ENCODE measurements at places on chromosomes 6 and 20. TPM values are rescaled to one million over a fixed set of nuclear protein-coding genes. Genes with fewer than 3 reads are reported as not detected.

GRCh38 chr6:33757906-33758305, 11.2 kb upstream of the IP6K3 start:
- DNase-seq: no peak

DNA sequence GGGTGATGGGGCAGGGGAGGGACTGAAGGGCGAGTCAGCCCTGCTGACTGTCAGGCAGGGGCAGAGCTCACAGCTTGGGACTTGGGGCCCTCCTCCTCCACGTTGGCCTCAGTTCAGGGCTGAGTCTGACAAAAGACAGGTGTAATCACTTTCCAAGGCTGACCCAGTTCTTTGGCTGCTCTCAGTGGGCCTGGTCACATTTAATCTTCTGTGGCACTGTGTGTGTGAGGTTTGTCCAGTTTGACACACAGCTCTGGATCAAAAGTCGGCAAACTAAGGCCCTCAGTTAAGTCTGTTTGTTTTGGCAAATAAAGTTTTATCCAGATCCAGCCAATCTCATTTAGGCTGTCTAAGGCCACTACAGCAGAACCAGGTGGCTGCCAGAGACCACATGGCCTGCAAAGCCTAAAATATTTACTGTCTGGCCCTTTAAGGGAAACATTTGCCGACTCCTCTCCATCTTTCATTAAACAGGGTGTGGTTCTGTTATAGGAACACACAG, 5.1 kb upstream of the MAP1LC3A start:
- no peak for DNase-seq

- no peak for DNase-seq
Observed at GRCh38 chr6:169983651-169984050, 232.2 kb downstream of the ERMARD start.

- no peak for DNase-seq
Observed at GRCh38 chr6:108581237-108581931, 20.7 kb downstream of the FOXO3 start.

GRCh38 chr6:6994796-6995195, 113.0 kb upstream of the RREB1 start:
- no peak for DNase-seq

DNA sequence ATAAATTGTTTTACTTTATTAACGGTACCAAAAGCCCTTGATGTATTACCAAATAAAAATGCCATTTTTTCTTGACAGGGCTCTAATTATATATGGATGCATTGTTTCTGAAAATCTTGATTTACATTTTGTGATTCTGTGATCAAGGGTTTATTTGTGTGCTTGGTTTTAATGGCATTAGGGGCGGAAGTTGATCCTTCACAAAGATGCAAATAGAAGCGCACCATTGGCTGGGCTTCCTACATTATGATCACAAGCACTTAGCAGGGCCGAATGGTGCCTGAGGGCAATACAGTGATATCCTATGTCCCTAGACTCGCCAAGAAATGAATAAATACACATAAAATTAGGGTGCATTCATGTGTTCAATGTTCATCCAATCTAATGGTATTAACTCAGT, 172.9 kb upstream of the UST start:
- no peak for DNase-seq

DNA sequence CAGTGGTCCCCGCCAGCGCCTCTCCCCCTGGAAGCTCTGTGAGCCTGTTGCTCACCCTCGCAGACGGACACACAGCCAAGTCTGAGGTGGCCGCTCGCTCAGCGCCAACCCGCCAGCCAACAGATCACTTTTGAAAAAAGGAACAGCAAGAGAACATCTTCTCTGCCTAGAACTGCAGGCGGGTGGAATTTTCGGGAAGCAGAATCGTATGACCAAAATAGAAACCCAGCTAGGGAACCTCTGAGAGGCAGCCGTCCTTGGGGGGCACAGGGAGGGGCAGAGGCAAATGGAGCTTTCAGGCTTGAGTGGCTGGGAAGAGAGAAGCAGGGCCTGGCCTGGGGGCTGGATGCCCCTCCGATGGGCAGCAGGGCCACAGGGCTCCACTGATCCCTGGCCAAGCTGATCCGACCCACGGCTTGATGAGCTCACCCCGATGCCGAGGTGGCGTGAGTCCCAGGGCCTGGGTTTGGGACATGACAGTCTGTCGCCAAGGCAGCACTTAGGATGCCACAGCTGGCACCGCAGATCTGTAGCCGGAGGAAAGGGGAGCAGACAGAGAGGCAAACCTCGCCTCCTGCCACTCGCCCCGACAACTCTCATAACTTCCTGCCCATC, 9.8 kb downstream of the NFATC2 start:
- DNase-seq: no peak

DNA sequence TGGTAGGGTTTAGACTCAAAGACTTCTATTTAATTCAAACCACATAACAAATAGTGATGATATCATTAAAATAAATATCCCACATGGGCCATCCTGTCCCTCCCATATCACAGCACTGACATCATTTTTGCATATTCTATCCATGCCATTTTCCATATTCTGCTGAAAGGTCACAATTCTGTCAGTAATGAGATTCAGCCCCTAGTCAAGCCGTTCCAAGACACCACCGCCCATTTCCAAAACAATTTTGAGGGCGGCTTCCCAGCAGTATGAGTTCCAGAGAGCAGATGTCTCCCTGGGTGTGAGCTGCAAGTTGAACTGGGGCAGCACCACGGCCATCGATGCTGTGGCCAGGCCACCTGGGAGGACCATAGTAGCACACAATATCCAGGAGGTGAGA, 65.1 kb upstream of the PLEKHG1 start:
- DNase-seq: no peak

GRCh38 chr6:45305546-45305945, 22.6 kb upstream of the RUNX2 start:
- DNase-seq: no peak

GRCh38 chr20:2700913-2701620, 8.5 kb downstream of the EBF4 start:
- no peak for DNase-seq

DNA sequence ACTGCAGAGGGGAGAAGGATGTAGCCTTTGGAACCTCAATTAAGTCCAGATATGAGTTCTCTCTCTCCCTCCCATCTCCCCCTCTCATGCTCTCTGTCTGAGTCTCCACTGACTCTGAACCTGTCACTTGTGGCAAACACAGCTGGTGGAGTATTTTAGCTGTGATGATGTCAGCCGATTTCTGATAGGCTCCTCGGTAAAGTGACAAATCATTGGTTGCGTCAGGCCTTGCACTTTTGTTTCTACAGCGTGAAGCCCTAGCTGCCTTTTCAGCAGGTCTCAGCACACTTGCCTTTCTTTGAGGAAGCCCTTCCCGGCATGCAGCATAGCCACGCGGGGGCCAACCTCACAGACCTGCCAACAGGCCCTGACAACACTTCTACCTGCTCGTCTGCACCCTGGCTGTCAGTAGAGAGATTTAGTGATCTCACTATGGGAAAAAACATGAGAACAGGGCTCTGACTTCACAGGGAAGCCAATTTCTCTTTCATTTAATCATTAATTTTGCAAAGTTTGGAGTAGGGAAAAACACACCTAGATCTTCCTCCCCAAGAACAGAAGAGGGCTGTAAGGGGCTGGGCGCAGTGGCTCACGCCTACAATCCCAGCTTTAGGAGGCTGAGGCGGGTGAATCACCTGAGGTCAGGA, 84.4 kb downstream of the GMPR start:
- DNase-seq: no peak

DNA sequence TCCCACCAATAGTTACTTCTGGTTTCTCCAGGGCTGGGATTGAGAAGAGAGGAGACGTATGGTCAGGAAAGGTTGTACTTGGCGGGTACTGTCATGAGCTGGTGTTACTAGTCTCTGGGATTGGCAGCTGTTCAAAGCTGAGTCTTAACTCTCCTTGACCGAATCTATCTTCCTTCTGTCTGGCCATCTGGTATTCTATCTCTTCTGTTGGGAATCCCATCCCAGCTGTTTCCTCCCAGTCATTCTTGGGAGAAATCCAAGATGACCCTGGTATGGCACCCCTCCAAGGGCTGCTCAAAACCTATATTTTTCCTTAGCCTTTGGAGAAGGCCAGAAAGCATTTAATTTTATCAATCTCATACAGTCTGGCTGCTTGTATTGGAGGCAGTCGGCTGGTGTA, 287.0 kb upstream of the CHD6 start:
- DNase-seq: no peak

DNA sequence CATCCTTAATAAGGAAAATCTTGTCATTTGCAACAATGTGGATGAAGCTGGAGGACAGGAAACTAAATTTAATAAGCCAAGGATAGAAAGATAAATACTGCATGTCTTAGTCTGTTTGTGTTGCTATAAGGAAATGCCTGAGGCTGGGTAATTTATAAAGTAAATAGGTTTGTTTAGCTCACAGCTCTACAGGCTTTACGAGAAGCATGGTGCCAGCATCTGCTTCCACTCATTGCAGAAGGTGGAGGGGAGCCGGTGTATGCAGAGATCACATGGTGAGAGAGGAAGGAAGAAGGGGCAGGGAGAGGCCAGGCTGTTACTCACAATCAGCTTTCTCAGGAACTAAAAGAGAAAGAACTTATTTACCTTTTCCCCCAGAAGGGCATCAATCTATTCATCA, 118.9 kb upstream of the SMLR1 start:
- no peak for DNase-seq

DNA sequence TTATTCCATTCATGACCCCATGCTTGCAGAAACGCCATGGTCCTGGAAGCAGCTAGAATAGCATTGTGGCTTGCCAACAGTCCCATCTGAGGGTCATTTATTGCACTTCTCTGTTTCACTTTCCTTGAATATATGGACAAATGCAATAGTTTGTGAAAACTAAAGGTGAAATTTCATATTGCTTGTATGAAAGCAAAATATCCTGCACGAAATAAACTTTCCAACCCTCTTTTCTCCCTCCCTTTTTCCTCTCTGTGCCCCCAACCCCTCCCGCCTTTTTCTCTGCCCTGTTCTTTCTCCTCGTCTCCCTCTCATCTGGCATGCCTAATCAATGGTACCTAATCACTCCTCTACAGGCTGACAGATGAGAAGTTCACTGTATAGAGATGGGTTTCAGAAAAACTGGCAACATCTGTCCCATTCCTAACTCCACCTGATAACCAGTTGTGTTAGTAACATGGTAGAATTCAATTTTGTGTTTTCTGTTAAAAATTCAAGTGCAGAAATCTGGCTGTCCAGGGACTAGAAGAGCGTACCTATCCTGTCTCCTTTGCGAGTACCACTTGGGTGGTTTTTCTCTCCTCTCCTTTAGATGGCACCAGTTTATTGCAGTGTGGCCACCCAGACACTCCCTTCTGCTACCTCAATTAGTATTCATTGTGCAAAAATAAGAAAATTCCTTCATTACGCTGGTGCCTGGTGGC, 198.6 kb downstream of the FOXA2 start:
- DNase-seq: no peak

DNA sequence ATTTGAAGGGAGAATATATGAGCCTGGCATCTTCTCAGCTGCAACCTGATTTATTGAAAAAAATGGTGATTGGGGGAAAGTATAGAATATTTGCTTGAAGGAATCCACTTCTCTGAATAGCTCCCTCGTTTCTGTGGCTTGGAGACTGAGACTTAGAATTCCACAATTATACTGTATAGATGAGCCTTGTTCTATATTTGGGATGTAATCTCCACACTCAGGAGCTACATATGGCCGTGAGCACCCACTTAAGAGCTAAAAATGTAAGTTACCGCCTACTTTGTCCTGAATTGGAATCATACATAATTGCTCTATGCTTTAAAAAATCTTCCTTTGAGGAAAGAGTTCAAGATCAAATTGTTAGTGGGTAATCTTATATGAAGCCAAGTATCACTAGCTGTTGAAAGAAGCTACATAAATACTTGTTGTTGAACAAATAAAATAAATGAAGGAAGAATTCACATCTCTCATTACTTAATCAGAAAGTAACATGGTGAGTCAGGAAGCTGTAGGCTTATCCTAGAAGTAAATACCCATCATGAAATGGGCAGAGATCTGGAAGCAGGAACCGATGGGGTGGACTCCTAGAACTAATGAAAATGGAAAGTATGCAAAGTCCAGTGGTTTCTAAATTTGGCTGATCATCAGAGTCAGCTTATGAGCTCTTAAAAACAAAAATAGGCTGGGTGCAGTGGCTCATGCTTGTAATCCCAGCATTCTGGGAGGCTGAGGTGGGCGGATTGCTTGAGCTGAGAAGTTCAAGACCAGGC, 254.3 kb downstream of the SOX4 start:
- DNase-seq: no peak

DNA sequence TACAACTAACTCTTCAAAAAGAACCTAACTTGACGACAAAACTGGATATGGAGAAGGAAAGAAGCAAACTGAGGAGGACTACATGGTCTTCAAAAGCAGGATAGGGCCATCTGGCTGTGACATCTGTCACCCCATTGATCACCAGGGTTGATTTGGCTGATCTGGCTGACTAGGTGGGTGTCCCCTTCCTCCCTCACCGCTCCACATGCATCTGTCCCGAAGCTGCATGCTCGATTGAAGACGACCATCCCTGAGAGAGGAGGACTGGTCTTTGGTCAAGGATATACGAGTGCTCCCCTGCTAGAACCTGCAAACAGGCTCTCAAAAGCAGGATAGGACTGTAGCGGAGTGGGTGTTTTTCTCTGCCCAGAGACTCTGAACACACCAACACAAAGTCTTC, 21.7 kb downstream of the CPNE1 start:
- no peak for DNase-seq

DNA sequence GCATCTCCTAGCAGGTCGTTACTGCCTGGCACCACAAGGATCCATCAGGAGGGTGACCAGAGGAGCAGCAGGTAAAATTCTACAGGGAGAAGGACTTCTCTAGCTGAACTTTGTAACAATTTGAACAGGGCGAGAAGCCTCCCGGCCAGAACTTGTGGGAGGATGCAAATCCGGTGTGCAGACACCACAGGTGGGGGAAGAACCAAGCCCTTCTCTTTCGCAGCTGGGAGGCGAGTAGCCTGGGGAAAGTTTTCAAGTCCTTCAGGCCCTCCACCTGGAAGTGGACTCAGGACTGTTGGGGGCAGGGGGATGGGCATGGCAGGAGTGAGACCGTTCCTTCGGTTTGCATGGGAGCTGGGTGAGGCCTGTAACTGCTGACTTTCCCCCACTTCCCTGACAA, 42.7 kb upstream of the FAM210B start:
- DNase-seq: no peak

GRCh38 chr6:75213732-75214131, 7.9 kb upstream of the COL12A1 start:
- DNase-seq: no peak

The TMEM74B gene
- total RNA-seq: 0.76 TPM

The YIPF3 gene
- total RNA-seq: 190 TPM

The MPIG6B gene
- not detected for total RNA-seq

The TBCC gene
- 33.2 TPM for total RNA-seq

The MYH7B gene
- total RNA-seq: not detected

The ALDH8A1 gene
- 0.18 TPM for total RNA-seq

The SMOC2 gene
- total RNA-seq: not detected

The TCF19 gene
- 10.0 TPM for total RNA-seq

The FGD2 gene
- total RNA-seq: not detected

The SNPH gene
- total RNA-seq: 12.2 TPM

The TAF8 gene
- total RNA-seq: 15.1 TPM

The PNPLA1 gene
- not detected for total RNA-seq

The DOP1A gene
- total RNA-seq: 7.6 TPM

The SLC22A16 gene
- not detected for total RNA-seq

The OPRM1 gene
- total RNA-seq: not detected

The GMPR gene
- 28.8 TPM for total RNA-seq

The NCOA5 gene
- total RNA-seq: 25.9 TPM

The RAB44 gene
- total RNA-seq: not detected
